ENCODE measurements at places on chromosomes 1 and 21. TPM values are rescaled to one million over a fixed set of nuclear protein-coding genes. Genes with fewer than 3 reads are reported as not detected.

TRIM67 gene
- total RNA-seq: not detected

GRCh38 chr1:201916649-201917249 is 28.1 kb downstream of the SHISA4 start:
- peaks cover 9% of the 10 kb centered on the region for H3K4me1 ChIP-seq
- peak; percentile 90 for DNase-seq
- H3K27ac ChIP-seq: peak overlapping the region; percentile 71
- no peaks in the 10 kb centered on the region for H3K36me3 ChIP-seq

DNA sequence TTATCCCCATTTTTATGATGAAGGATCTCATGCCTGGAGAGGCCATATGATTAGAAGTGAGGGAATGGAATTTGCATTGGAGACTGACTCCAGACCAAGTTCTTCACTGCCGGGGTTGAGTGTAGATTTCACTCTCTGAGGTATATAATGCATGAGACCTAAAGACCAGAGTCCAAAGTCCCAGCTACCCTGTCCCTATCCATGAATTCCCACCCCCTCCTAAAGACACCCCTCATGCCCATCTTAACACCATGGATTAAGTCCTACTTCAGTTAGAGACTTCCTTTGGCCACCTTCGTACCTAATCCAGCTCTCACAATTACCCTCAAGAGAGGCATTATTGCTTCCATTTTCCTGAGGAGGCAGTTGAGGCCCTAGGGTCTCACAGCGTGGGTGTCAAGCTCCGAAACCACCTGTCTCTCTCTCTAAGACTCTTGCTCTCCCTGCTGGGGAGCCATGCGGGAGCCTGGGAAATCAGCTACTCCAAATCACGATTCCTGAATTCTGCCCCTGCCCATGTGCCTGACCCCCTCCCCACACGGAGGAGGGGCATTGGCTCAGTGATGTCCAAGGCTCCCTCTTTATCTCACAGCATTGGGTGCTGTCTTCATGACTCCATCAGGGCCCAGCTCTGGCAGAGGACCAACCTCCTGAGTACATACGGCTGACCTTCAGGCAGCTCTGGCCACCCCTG is 11.7 kb upstream of the FOXO6 start:
- no peak overlapping the region for H3K27ac ChIP-seq
- no peaks in the 10 kb centered on the region for H3K36me3 ChIP-seq
- H3K27me3 ChIP-seq: no peaks in the 10 kb centered on the region
- DNase-seq: no peak
- peaks cover 2% of the 10 kb centered on the region for H3K4me1 ChIP-seq

- no peak overlapping the region for H3K27ac ChIP-seq
- peak; percentile 64 for DNase-seq
- no peaks in the 10 kb centered on the region for H3K36me3 ChIP-seq
- H3K4me3 ChIP-seq: no peak overlapping the region
Measured at GRCh38 chr1:1022302-1023009, 2.5 kb downstream of the AGRN start.

LRIG2 gene
- 17.4 TPM for total RNA-seq

DNA sequence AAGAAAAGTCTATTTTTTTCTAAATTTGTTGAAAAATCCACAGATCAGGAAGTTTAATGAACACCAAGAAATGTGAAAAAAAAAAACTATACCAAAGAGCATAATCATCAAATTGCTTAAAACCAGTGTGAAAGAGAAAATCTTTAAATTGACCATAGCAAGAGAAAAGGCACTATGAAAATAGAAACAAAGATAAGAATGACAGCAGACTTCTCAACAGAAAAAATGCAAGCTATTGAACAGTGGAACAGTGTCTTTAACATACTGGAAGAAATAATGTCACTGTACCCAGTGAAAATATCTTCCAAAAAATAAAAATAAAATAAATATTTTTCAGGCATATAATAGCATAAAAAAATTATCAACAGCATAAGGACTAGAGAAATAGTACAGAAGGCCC is 243.0 kb upstream of the GJB5 start:
- no peak for DNase-seq
- no peak overlapping the region for H3K4me3 ChIP-seq
- no peak overlapping the region for H3K27ac ChIP-seq
- H3K36me3 ChIP-seq: no peaks in the 10 kb centered on the region
- H3K4me1 ChIP-seq: no peaks in the 10 kb centered on the region
